Activated CD4-positive, alpha-beta T cell treated with anti-CD3 and anti-CD28 coated beads, Interleukin-2, amount 10 ng/mL, durations not matched to agents 24 days and 14 days (primary cell): ENCODE measurements at places on chromosomes 7 and 10.

DNA sequence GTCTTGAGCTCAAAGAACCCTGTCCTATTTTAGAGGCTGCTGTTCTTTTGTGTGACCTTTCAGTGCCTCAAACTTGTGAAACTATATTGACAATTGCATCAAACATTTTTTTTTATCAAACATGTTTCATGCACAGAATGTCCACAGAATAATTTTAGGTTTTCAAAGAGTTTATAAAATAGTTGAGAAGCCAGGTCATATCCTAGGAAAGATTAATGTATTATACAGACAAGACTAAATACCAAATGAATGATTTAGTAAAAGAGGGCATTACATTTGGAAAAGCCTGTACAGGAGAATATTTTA is 67.0 kb downstream of the CDK6 start:
- peaks cover 65% of the 10 kb centered on the region for H3K36me3 ChIP-seq
- H3K4me3 ChIP-seq = peak overlapping the region; percentile 7
- no peak for DNase-seq
- peaks cover 56% of the 10 kb centered on the region for H3K4me1 ChIP-seq

DNA sequence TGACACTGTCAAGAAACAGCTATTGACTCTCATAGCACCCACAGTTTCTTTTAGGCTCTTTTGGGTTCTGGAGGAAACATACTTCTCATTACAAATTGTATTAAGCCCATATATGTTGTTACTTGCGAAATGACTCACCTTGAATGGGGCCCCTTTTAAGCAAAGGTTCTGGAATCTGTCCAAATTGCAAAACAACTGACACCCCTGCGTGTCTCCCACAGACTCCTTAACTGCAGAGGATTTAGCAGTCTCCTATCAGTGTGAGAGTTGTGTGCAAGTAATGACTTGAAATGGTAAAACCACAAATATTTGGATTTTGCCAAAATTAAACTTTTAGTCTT is 192.3 kb downstream of the DNAJC1 start:
- peaks cover 3% of the 10 kb centered on the region for H3K36me3 ChIP-seq
- no peak for DNase-seq
- H3K27me3 ChIP-seq = no peaks in the 10 kb centered on the region
- no peak overlapping the region for H3K27ac ChIP-seq
- H3K4me3 ChIP-seq = no peak overlapping the region
- peaks cover 2% of the 10 kb centered on the region for H3K4me1 ChIP-seq

DNA sequence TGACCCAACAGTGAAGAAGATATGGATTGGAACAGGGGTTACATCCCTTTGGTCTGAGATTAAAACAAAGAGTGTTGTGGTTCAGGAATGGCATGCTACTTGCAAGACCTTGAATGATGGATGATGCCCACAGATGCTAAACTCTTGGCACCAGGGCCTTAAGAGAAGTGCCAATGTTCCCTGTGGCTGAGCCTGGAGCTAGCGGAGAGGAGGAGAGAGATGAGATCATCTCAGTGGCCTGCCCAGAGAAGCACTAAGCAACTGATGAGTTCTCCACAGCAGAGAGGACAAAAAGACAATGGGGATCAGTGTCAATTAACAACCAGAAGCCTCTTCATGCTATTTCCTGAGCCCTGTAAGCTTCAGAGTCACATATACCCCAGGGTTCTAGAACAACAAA is 97.8 kb downstream of the ELAPOR2 start:
- H3K36me3 ChIP-seq = no peaks in the 10 kb centered on the region
- H3K27ac ChIP-seq = no peak overlapping the region
- H3K27me3 ChIP-seq = peaks cover 1% of the 10 kb centered on the region
- DNase-seq = no peak
- no peaks in the 10 kb centered on the region for H3K4me1 ChIP-seq

DNA sequence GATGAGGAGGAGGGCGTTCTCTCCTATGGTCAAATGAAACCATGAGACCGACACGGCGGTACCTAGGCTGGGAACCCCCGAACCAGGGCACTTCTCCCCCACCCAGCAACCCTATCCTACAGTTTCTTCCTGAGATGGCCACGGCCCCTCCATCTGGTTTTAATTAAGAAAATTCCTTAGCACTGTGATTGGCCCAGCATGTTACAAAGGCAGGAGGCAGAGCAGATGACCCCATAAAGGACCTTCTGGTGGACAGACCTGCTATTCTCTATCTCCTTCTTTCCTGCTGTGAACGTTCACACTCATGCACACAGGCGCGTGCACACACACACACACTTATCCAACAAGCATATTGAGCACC is 129.4 kb downstream of the RGS10 start:
- H3K27ac ChIP-seq = no peak overlapping the region
- no peaks in the 10 kb centered on the region for H3K27me3 ChIP-seq
- H3K4me3 ChIP-seq = no peak overlapping the region
- H3K36me3 ChIP-seq = no peaks in the 10 kb centered on the region

GRCh38 chr10:17256627-17257026 is 28.6 kb downstream of the VIM start:
- no peak for DNase-seq
- H3K4me3 ChIP-seq = no peak overlapping the region
- peaks cover 6% of the 10 kb centered on the region for H3K27me3 ChIP-seq
- H3K27ac ChIP-seq = no peak overlapping the region
- peaks cover 11% of the 10 kb centered on the region for H3K4me1 ChIP-seq

- H3K4me3 ChIP-seq = no peak overlapping the region
- no peak overlapping the region for H3K27ac ChIP-seq
- H3K4me1 ChIP-seq = no peaks in the 10 kb centered on the region
- no peak for DNase-seq
Measured at GRCh38 chr7:133688483-133689239, 435.8 kb downstream of the EXOC4 start.

DNA sequence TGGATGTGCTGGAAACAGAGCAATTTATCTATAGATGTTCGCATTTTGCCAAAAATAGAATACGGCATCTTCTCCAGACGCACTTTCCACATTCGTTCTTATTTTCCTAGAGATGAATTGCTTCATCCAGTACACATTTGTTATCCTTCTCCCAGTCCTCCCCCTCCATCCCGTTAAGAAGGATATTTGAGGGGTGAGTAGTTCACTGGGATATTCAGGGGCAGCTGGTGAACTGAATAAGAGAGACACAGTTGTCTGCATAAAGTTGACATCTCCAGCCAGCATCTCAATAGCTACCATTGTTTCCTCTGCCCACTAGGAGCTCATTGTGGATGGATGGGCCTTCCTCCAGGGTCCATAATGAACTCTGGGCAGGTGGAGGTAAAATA is 456.8 kb upstream of the NRP1 start:
- DNase-seq = no peak
- H3K27ac ChIP-seq = no peak overlapping the region
- no peaks in the 10 kb centered on the region for H3K4me1 ChIP-seq
- no peaks in the 10 kb centered on the region for H3K36me3 ChIP-seq
- no peaks in the 10 kb centered on the region for H3K27me3 ChIP-seq

DNA sequence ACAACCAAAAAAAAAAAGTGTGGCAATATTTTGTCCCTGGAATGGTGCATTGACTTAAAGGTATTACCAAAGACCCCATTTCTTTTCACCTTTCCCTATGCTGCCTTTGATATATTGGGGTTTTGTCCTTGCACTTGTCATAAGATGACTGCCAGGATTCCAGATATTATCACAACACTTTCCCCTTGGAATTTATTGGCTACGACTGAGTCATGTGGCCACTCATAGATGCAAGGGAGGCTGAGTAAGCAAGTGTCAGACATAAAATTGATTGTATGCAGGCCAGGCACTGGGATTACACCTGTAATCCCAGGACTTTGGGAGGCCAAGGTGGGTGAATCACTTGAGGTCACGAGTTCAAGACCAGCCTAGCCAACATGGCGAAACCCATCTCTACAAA is 83.6 kb downstream of the PPP1R3C start:
- no peaks in the 10 kb centered on the region for H3K36me3 ChIP-seq
- peaks cover 2% of the 10 kb centered on the region for H3K27me3 ChIP-seq
- no peak overlapping the region for H3K4me3 ChIP-seq
- DNase-seq = no peak

- H3K4me3 ChIP-seq = peak overlapping the region; percentile 97
- peak; percentile 61 for DNase-seq
- peaks cover 21% of the 10 kb centered on the region for H3K4me1 ChIP-seq
- H3K27ac ChIP-seq = peak overlapping the region; percentile 99
- peaks cover 30% of the 10 kb centered on the region for H3K36me3 ChIP-seq
Measured at GRCh38 chr10:68471063-68471585, 649 bp downstream of the DNA2 start.

DNA sequence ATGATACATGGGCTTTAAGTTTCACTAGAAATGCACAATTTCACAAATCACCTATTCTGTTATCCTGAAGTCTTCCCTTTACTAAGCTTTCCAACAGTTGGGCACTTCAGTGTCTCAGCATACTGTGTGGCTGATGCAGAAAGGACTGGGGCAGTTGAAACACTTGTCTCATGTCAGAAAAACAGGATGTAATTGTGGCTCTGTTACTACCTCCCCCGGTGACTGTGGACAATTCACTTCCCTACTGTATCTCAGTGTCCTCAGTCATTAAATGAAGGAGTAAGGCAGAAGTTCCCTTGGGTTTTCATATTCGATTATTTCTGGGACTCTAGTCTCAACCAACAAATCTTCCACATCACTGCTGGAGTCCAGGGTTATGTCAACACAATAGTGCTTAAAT is 17.9 kb downstream of the ANKRD22 start:
- peak; percentile 70 for DNase-seq
- H3K27ac ChIP-seq = peak overlapping the region; percentile 75

DNA sequence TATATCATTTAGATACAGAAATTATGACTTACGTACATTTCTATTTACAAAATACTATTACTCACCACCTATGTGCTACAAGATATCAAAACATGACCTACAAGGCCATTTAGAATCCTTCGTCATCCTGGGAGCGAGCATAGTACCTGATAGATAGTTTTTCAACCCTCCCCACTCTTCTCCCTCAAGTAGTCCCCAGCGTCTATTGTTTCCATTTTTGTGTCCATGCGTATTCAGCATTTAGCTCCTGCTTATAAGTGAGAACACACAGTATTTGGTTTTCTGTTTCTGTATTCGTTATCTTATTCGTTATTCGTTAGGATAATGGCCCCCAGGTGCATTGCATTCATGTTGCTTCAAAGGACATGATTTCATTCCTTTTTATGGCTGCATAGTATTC is 28.1 kb downstream of the PNLIPRP2 start:
- no peak for DNase-seq
- H3K27ac ChIP-seq = no peak overlapping the region

- no peak overlapping the region for H3K27ac ChIP-seq
Measured at GRCh38 chr7:101507791-101508252, 121.3 kb downstream of the MYL10 start.

DNA sequence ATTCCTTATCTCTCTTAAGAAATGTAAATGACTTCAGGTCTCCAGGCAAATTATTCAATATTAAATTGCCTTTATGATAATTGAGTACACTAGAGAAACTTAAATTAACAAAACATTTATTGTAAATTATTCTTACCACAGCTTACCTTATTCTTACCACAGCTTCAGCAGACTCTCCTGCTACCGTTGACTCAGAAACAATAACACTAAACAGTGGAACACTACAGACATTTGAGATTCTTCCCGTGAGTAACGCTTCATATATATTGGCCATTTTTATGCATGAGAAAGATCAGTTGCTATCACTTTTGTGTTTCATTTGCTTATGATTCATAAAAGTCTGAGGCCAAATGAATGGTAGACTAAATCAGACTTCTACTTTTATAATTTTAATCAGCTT is 28.7 kb downstream of the TMEM243 start:
- peaks cover 67% of the 10 kb centered on the region for H3K36me3 ChIP-seq
- no peaks in the 10 kb centered on the region for H3K27me3 ChIP-seq
- DNase-seq = no peak
- no peak overlapping the region for H3K27ac ChIP-seq
- H3K4me3 ChIP-seq = no peak overlapping the region

- no peaks in the 10 kb centered on the region for H3K4me1 ChIP-seq
- no peaks in the 10 kb centered on the region for H3K27me3 ChIP-seq
- no peak for DNase-seq
- no peak overlapping the region for H3K27ac ChIP-seq
- H3K36me3 ChIP-seq = peaks cover 3% of the 10 kb centered on the region
Measured at GRCh38 chr7:64037095-64037494, 8.1 kb upstream of the ZNF727 start.

DNA sequence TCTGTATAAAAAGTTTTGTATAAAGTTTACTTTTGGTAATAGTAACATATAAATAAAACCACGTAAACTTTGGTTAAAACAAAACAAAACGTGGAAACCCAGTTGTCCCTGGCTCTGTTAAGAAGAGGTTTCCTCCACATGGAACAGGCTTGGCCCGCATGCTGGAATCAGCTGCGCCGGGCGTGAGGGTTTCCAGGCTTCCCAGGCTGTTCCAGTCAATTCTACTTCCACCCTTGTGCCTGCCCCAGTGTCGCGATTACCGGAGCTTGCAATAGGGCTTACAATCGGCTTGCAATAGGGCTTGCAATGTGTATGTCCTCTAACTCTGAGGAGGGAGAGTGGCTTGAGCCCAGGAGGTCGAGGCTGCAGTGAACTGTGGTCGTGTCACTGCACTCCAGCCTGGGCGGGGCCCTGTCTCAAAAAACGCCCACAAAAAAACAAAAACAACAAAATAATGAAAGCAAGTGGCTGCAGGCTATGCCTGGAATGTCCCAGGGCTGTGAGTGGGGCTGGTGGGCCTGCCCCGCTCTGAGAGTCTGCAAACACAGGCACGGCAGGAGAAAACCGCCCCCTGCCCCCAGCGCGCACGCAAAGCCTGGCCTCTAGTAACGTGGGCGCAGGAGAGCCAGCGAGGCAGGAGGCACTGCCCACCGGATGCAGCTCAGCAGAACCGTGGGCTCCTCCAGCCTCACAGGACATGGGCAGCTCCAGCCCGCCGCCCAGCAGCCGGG is 16.3 kb downstream of the CYP2W1 start:
- peaks cover 2% of the 10 kb centered on the region for H3K36me3 ChIP-seq
- no peaks in the 10 kb centered on the region for H3K4me1 ChIP-seq
- no peak overlapping the region for H3K4me3 ChIP-seq
- H3K27ac ChIP-seq = no peak overlapping the region
- DNase-seq = no peak

DNA sequence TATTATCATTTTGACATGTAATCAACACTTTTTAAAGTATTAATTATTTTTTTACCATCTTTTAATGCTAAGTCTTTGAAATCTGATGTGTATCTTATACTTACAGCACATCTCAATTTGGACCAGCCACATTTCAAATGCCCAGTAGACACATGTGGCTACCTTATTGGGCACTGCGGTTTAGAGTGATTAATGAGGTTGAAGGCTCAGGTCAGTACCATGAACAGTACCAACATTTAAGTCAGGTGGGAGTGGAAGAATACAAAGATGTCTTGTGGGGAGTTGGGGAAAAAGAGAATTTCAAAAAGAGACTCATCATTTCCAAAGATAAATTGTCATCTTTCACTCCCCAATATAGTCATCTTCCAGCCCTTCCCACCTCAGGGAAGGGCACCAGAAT is 40.5 kb downstream of the COL28A1 start:
- H3K4me1 ChIP-seq = no peaks in the 10 kb centered on the region
- DNase-seq = no peak
- no peaks in the 10 kb centered on the region for H3K27me3 ChIP-seq
- no peak overlapping the region for H3K27ac ChIP-seq
